ENCODE measurements at places on chromosomes 1 and 21. TPM values are rescaled to one million over a fixed set of nuclear protein-coding genes. Genes with fewer than 3 reads are reported as not detected.
A peak's percentile ranks its signal among the peaks of the same experiment; 100 is the strongest.

- DNase-seq, result no peak
These were observed 2.8 kb upstream of the CAPN9 start for GRCh38 chr1:230744382-230744781.

DNA sequence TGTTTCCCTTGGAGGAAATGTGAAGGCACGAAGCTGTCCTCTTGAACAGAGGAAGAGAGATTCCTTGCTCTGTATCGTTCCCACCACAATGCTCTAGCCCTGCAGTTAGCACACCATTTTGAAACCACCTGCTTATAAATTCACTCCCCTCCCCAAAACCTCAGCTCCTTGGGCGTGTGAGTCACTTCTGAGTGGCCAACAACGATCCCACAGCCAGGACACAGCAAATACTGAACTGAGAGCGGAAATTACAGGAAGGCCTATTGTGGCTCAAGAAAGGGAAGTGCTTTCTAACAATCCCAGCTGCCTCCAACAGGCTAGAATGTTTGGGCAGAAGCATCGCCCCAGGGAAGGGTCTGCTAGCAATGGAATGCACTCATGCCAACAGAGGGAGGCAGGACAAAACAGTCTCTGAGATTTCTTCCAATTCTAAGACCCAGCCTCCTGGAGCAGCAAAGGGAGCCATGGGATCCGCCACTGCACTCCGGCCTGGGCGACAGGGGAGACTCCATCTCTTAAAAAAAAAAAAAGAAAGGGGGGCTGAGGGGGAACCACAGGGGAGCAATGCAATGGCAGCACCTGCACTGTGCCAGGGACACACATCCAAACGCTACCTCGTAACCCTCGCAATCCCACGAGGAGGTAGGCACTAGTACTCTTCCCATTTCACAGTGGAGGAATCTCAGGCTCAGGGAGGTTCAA lies 1.9 kb downstream of the TMEM53 start:
- peak; percentile 56 for DNase-seq

The HCN3 gene
- 8.0 TPM for total RNA-seq

The TMPRSS2 gene
- 0.49 TPM for total RNA-seq

The CLCA1 gene
- not detected for total RNA-seq

All from sciatic nerve (tissue), 2 donors.